Gastrocnemius medialis (tissue), 4 donors: ENCODE measurements at places on chromosomes 7 and 10. TPM values are rescaled to one million over a fixed set of nuclear protein-coding genes. Genes with fewer than 3 reads are reported as not detected.

Gene BRI3
- total RNA-seq: 180 TPM

DNA sequence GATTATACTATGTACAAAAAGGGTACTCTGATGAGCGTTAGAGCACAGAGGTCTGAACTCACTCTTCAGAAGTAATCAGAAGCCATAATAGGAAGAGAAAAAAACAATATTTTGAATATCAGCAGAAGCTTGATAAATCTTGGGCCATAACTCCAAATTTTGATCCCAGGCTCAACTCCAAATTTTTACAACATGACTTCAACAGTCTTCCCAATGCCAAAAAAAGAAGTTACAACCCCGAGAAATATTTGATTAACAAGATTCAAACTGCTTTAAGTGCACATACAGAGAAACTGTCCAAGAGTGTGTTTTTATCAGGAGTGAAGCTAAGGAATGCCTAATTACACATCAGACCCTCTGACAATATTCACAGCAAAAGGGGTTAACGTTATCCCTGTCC lies 7.5 kb downstream of the MPP7 start:
- no peak for DNase-seq

DNA sequence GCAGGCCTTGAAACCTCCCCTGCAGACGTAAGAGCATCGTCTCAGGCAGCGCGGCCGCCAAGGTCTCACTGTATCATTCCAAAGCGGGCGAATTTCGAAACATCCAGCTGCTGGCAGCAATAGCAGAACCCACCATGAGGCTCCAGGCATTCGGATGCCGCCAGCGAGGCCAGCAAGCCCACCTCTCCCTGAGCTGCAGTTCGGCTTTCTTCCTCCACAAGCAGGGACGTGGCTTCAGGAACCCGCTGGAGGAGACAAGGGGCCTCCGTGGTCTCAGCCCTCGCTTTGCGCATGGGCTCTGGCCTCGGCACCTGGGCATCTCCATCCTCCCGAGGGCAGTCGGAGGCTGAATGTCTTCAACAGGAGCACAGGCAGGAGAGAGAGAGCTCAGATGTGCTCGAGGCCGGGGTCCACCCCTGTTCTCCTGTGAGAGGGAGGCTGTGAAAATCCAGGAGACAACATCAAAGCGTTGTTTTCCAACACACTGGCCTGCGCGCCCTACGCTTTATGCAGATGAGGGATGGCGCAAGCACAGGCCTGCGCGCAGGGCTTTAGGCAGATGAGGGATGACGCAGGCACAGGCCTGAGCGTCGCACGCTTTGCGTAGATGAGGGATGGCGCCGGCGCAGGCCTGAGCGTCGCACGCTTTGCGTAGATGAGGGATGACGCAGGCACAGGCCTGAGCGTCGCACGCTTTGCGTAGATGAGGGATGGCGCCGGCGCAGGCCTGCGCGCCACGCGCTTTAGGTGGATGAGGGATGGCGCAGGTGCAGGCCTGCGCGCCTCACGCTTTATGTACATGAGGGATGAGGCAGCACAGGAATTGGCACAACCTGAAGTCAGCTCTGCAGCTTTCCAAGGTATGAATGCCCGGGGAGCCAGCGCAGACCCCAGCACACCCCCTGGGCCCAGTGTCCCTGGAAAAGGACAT lies 103.2 kb downstream of the WDR37 start:
- DNase-seq: no peak

DNA sequence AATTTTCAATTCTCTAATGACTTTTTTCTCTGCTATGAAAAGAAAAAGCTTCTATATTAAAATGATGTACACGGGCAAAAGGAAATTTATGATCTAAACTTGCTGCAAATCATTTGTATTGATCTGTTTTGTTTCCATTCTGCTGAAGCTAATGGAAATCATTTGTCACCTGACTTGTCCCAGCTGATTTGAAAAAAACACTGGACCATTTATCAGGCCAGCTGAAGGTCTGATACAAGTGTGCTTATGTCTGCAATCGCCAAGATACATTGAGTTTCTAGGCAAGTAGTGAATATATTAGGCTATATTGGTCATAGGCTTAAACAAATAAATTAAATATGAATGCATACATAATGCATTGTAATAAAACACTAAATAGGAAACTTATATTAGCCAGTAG lies 1309.7 kb downstream of the REEP3 start:
- DNase-seq: no peak

DNA sequence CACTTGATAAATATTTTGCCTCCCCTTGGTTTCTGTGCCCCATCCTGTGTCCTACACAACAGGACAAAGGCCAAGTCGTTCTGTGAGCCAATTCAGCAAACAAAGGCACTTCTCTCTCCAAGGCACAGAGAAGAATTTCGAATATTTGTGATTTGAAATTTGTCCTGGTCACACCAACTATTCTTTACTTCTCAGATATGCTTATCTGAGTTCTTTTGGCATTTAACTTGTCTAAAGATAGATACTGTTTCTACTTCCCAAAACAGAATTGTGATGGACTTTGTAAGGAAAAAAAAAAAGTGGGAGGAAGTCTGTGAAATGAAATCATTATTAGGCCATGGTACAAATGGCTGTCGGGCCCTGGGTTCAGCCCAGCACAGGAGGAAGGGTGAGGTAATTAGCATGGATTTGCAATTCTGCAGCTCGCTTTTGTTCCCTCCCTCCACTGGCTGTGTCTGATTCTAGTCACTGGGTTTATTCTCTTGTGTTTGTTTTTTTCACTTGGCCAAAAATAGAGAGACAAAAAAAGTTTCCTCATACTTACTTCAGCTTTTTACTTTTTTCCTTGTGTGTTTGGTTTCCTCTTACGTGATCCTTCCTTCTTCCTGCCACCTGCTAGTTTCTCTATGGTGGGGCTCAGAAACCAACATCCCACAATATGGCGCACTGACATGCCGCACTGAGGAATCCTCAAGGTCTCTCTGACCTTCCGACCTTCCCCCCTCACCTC lies 108.2 kb upstream of the MKLN1 start:
- DNase-seq: peak; percentile 40

- no peak for DNase-seq
These were observed 18.7 kb upstream of the PCBD1 start for GRCh38 chr10:70906953-70907636.

DNA sequence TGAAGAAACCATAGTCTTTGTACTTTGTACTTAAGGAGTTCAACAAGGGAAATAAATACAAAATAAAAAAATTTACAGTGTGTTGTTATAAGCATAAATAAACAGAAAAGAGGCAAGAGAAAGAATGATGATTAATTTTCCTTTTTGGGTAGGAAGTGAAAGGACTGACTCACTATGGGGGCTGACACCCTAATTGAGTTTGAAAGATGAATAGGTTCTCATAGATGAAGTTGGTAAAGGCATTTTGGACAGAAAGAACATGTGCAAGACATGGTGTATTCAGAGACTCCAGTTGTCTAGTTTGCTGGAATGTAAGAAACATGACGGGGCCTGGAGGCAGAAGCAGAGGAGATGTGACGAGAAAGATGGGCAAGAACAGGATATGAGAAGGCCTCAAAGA lies 83.7 kb downstream of the VPS50 start:
- DNase-seq: no peak

- DNase-seq: peak; percentile 12
These were observed 167.6 kb downstream of the AMPH start for GRCh38 chr7:38463277-38464225.
